ENCODE measurements at places on chromosomes 5 and 9.

DNA sequence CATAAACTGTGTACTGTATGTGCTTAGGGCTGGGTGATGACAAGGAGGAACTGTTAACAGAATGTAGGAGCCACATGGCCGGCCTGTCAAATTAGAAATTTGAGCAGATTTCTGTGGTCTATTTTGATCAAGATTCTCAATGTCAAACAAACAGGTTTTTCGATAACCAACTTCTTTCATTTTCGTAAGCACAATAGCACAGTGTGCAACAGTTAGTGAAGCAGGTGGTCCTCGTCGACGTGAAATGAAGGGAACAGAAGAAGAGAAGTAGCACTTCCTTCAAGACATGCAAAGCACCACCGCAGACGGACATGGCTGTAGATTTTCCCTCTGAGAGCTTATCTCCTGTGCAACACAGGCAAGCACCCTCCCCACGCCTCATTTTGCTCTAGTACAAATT is 252.1 kb downstream of the CRB2 start:
- no peak for DNase-seq

GRCh38 chr5:107365320-107366109 is 305.2 kb downstream of the EFNA5 start:
- DNase-seq, result peak; percentile 87

- DNase-seq, result no peak
These were observed 439.3 kb upstream of the DAB2 start for GRCh38 chr5:39863926-39864552.

DNA sequence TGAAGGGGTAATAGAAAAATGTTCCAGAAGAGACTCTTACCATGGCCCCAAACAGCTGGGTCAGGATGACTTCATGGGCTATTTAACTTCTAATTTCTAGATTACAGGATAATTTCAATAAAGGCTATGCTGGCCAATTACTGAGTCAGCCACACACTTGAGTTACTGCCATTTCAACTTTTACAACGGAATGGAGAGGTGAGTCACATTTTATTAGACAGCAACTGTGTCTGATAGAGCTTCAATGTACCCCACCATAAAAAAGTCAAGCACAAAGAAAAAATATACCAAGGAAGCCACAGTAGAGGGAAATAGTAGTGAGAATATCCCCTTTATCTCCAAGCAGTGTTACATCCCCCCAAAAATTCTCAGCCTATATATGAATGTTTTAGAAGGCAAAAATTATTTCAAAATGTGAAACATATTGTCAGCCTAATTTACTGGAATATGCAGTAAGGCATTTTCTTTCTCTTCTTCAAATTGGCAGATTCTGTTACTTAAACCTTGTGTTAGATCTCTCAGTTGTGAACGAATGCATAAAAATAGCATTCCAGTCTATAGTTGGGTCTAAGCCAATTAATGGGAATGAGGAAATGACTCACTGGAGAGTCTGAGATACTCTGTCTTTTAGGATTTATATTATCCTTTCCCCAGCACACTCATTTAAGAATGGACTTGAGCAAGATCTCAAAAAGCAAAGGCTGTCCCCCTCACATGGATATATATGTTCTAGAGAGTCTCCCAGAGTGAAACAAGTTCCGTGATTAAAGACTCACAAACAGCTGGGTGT is 47.1 kb upstream of the RAI14 start:
- DNase-seq, result peak; percentile 95

DNA sequence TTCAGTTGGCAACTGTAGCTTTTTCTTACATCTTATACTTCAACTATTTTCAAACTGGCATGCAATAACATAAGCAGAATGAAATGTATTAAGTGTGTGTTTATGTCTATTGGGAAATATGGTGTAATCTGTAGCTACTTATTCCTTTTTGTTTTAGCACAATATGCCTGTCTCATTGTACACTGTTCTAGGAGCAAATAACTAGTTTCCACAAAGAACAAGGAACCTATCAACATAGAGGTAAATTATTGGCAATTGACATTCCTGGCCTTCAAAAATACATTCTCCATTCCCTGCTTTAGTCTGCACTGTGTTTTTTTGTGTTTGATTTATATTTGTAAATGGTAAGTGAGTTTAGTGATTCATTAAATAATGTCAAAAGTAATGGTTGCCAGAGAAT is 75.7 kb downstream of the FBXL7 start:
- peak; percentile 45 for DNase-seq

DNA sequence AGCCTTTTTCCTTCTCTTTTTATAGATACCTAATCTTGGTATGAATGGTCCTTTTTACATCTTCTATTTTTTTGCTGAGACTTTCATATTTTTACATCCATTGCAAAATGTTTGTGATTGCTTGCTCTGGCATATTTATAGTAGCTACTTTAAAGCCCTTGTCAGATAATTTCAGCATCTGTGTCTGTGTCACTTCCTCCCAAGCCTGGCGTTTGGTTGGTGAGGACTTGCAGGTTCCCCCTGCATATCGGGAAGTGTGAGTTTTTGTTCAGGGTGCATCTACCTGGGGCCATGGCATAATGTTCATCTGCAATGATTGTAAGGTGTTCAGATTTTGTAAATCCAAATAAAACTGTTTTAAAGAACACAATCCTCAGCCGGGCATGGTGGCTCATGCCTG is 8.9 kb downstream of the FBXW5 start:
- no peak for DNase-seq

DNA sequence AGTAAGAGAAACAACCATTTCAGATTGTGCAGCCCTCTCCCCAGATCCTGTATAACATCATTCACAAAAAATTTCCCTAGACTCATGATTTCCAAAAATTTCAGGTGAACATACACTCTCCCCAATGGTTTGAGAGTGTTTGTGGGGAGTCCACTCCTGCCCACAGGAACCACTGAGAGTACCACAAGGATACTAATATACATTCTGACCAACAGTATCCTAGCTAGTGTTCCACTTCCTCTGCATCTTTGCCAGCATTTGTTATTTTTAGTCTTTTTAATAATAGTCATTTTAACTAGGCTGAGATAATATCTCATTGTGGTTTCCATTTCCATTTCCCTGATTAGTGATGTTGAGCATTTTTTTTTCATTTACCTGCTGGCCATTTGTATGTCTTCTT is 155.4 kb downstream of the DTWD2 start:
- no peak for DNase-seq

- no peak for DNase-seq
These were observed 235.7 kb downstream of the COMMD10 start for GRCh38 chr5:116320486-116320885.

- no peak for DNase-seq
These were observed 47.5 kb upstream of the ELL2 start for GRCh38 chr5:96008987-96009647.

DNA sequence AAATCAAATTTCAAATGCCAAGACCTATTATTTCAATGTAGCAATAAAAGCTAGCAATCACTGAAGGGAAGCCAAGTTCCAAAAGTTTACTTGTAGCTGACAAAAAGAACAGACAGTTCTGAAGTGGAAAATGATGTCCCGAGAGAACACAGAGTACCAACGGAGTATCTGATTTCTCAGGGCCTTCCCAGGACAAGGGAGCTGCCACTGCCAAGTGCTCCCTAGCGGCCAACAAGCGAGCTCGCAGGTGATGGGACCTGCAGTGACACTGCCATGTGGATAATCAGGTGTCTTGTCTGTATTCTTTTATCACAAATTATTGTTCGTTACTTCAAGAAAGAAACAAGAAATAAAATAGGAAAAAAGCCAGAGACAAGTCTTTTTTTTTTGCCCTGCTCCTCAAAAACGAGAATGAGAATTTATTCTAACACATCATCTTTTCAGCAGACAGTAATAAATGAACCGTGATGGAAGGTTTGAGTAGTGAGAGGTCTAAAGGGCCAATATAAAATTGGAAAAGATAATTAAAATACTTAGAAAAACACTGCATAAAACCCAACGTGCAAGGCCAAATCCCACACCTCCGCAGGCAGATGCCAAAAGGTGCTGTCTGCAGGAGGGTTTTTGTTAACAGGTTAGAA is 159.4 kb downstream of the MYO10 start:
- no peak for DNase-seq

DNA sequence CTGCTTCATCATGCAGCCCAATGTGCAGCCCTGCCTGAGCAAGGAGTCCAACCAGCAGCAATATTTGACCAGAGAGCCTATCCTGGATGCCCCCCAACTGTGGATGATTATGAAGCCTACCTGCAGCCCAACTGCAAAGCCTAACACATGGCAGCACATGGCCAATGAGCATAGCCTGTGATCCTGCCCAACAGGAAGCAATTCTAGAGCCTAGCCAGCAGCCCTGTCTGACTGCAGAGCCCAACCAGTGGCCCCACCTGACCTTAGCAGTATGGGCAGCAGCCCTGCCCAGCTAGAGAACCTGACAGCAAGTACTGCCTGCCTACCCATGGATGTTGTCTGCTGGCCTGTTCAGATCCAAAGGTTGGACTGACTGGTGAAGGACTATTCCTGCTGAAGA is 97.3 kb upstream of the SH3GL2 start:
- DNase-seq, result no peak

GRCh38 chr5:55908804-55909203 is 57.6 kb downstream of the IL31RA start:
- no peak for DNase-seq

DNA sequence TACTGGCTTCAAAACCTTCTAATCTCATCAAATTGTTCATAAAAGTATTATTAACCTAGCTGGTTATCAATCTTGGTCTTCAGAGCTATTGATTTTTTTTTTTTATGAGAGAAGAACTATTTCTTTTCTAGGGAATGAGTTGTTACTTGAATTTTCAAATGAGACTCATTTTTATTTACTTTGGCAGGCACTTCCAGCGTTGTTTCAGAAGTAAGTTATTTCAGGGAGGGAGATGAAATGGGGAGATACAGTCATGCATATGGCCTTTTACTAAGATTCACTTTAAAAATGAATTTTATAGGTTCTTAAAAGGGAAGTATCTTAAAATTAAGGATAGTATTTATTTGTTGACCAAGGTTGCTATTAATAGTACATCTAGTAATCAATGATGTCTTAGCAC is 129.6 kb downstream of the IZUMO3 start:
- no peak for DNase-seq

- DNase-seq, result no peak
These were observed 4.8 kb downstream of the RASGRF2 start for GRCh38 chr5:80964919-80965318.

DNA sequence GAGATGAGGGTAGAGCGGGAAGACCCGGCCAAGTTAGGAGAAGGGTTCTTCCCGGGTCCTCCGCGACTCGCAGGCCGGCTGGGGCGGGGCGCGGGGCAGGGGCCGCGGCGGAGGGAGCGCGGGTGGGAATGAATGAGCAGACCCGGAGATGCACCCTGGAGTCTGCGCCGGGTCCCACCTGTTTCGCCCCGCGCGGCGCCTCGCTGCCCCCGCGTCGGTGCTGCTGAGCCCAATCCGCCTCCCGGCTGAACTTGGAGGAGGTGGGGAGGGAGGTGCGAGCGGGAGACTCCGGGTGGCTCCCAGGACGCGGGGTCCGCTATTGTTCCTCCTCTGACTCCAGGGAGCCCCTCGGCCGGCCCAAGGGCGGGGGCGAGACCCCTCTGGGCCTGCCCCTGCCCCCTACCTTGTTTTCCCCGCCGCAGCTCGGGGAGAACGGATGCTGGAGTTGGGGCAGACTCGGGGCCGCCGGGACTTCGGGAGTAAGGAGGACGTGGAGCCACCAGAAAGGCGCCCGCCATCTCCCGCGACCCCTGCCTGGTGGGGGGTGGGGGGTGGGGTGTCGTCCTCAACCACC is 659 bp downstream of the RAI14 start:
- no peak for DNase-seq

DNA sequence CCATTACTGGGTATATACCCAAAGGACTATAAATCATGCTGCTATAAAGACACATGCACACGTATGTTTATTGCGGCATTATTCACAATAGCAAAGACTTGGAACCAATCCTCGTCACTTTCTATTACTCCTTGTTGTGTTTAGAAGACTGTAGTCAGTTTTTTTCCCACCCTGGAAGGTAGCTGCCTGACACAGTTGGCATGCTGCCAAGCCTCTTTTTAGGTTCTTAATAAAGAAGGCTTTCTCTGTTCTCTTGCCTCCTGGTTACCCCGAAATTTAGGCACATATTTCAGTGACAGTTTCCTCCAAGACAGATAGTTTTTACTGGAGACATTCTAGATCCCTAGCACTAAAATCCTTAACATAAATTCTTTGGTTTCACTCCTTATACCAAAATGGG is 205.4 kb upstream of the PCSK5 start:
- no peak for DNase-seq

DNA sequence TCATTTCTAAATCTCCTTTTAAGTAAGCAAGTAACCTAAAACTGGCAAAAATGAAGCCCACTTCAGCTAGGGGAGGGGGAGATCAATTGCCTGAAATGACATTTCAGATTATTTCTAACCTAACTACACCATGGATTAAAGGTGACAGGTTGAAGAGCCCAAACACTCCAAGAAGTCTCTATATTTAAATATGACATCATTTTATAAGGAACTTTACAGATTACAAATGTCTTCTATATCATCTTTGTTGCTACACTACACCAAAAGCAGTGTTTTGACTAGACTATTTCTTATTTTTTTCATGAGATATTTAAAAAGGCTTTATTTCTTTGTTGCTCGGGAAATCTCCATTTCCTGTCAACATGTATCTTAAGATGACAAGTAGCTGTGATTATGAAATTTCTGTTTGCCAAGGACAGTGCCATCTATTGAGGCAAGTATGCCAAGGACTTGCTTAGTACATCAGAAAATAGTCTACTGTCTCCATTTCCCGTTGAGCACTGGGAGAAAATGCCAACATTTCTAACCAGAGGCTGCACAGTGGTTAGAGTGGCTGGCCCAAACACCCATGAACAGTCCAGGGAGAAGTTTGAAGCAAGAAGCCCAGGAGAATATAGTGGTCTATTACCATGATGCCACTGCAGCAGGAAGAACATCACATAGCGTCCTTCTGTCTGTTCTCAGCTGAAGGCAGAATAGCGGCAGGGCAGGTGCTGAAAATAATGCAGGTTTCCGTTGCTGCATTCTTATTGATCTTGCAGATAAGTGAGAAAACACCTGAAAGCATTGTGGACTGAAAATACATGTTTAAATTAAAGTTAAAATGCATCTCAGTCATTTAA is 93.4 kb upstream of the ITGA2 start:
- DNase-seq, result peak; percentile 48

GRCh38 chr5:31982621-31983020 is 191.5 kb downstream of the GOLPH3 start:
- DNase-seq, result no peak

GRCh38 chr5:171762021-171762608 is 23.5 kb upstream of the SMIM23 start:
- DNase-seq, result no peak

DNA sequence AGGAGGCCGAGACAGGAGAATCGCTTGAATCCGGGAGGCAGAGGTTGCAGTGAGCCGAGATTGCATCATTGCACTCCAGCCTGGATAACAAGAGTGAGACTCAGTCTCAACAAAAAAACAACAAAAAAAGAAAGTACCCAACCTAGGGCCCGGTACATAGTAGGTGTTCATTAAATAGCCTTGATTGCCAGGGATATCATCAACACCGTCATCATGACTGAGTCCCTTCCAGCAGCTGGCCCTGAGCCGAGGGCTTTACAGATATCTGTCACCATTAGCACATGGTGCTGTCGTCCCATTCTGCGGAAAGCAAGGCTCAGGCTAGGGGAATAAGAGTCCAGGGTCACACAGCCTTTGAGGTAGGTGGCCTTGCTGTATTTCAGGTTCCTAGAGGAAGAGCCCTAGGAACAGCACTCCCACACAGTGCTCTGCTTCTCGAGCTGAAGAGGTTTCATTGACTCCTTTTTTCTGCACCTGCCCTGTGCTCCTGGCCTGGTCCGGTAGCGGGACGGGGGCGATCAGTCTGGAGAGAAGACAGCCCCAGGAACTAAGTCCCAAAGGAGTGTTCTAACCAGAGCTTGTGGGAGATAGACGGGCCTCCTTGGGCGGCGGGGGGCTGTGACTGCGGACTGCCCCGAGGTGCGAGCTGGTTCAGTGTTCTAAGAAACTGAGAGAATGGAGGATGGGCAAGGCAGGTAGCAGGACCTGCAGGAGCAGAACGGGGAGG is 48.2 kb downstream of the CXXC5 start:
- no peak for DNase-seq

All from amniotic epithelial cell (primary cell).